ENCODE measurements at places on chromosomes 3 and 15. TPM values are rescaled to one million over a fixed set of nuclear protein-coding genes. Genes with fewer than 3 reads are reported as not detected.

- H3K27me3 ChIP-seq, result peaks cover 22% of the 10 kb centered on the region
- no peak overlapping the region for H3K4me3 ChIP-seq
- peaks cover 21% of the 10 kb centered on the region for H3K4me1 ChIP-seq
- no peaks in the 10 kb centered on the region for H3K36me3 ChIP-seq
- no peak overlapping the region for H3K27ac ChIP-seq
- no peak for DNase-seq
These were observed 1.6 kb upstream of the ACTC1 start for GRCh38 chr15:34796847-34797435.

HIGD2B gene
- total RNA-seq, result 0.22 TPM

DNA sequence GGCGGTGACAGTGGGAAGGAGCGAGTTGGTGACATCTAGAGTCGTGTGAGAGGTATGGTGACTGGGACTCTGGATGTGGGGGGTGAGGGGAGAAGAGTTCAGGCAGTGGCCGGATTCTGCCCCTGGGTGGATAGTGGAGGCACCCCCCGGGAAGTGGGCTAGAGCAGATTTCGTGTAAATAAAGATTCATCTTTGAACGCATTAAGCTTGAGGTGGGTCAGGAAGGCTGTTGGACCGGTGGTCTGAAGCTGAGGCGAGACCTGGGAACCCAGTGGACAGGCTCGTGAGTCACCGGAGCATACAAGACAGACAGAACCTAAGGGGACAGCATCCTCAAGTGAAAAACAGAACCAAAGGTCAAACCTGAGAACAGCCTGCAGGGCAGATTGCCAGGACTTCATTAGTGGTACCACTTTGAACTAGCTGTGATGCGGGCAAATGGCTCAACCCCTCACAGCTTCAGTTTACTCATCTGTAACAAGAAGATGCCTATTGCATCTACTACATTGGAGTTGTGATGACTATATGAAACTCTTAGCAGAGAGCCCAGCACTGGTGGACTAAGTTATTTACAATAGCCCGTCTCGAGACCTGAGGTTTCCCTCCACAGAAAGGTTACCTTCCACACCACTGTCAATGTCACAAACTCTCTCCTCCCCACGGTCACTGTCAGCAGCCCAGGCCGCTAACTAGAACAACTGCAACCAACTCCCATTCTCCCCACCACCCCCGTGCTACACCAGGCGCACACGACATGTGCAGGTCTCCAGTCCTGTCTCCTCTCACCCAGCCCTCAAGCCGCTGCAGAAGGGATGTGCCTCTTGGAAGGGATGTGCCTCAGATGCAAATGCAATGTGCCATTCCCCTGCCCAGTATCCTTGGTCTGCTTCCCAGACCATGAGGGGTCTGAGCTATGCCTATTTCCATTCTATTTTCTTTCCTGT, 901 bp upstream of the CLN6 start:
- H3K4me1 ChIP-seq, result peaks cover 43% of the 10 kb centered on the region
- peak overlapping the region; percentile 93 for H3K4me3 ChIP-seq
- H3K36me3 ChIP-seq, result peaks cover 16% of the 10 kb centered on the region

CLDN18 gene
- total RNA-seq, result 0.11 TPM

DNA sequence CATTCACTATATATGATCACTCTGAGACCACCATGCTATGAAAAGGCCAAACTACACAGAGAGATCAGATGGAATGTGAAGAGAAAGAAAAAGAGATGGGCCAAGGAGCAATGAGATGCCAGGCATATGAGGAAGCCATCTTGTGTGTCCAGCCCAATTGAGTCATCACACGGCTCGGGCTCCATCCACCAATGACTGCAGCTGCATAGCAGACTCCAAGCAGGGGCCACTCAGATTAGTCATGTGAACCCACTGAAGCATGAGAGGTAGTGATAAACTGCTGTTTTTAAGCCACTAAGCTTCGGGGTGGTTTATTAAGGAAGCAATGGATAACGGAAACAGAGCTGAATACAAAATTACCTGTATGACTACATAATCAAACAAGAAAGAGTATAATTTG, 185.9 kb downstream of the SUCLG2 start:
- DNase-seq, result no peak
- no peaks in the 10 kb centered on the region for H3K27me3 ChIP-seq
- H3K4me3 ChIP-seq, result no peak overlapping the region
- no peak overlapping the region for H3K27ac ChIP-seq
- no peaks in the 10 kb centered on the region for H3K36me3 ChIP-seq

- H3K4me1 ChIP-seq, result no peaks in the 10 kb centered on the region
- H3K4me3 ChIP-seq, result no peak overlapping the region
- H3K27ac ChIP-seq, result no peak overlapping the region
- no peak for DNase-seq
These were observed 100.2 kb downstream of the GHSR start for GRCh38 chr3:172347895-172348679.

GRCh38 chr3:130997289-130997688, 29.3 kb downstream of the ASTE1 start:
- H3K4me3 ChIP-seq, result no peak overlapping the region
- H3K4me1 ChIP-seq, result no peaks in the 10 kb centered on the region
- DNase-seq, result no peak
- H3K27me3 ChIP-seq, result no peaks in the 10 kb centered on the region
- H3K36me3 ChIP-seq, result peaks cover 46% of the 10 kb centered on the region

UROC1 gene
- total RNA-seq, result not detected

EHHADH gene
- total RNA-seq, result 5.5 TPM

GRCh38 chr3:107512108-107512507, 10.7 kb upstream of the BBX start:
- DNase-seq, result no peak
- H3K4me1 ChIP-seq, result no peaks in the 10 kb centered on the region
- no peak overlapping the region for H3K27ac ChIP-seq
- H3K36me3 ChIP-seq, result no peaks in the 10 kb centered on the region

LYZL4 gene
- not detected for total RNA-seq

GRCh38 chr3:112735926-112736325, 95.0 kb upstream of the CCDC80 start:
- DNase-seq, result no peak
- H3K4me3 ChIP-seq, result no peak overlapping the region
- no peaks in the 10 kb centered on the region for H3K36me3 ChIP-seq
- no peak overlapping the region for H3K27ac ChIP-seq

RCCD1 gene
- total RNA-seq, result 45.9 TPM

GRCh38 chr15:45657764-45658545, 23.1 kb downstream of the SQOR start:
- H3K4me1 ChIP-seq, result no peaks in the 10 kb centered on the region
- no peak overlapping the region for H3K4me3 ChIP-seq
- H3K36me3 ChIP-seq, result no peaks in the 10 kb centered on the region
- H3K27ac ChIP-seq, result no peak overlapping the region

EIF2B5 gene
- total RNA-seq, result 67.5 TPM

POLQ gene
- 8.8 TPM for total RNA-seq

ADCY5 gene
- total RNA-seq, result not detected

PLA2G4D gene
- total RNA-seq, result not detected

DNA sequence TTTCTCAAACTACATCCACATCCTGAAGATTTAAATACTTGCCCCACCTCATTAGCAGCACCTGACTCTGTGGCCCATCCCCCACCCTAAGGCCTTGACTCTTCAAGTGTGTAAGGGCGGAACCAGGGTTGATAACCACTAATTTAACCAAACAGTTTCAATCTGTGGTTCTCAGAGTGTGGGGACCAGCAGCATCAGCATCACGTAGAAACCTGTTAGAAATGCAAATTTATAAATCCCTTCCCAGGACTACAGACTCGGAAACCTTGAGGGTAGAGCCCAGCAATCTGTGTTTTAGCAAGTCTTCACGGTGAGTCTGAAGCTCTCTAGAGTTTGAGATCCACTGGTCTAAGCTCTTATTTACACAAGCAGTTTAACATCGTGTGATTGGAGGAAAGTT, 12.4 kb downstream of the GNB4 start:
- H3K36me3 ChIP-seq, result peaks cover 4% of the 10 kb centered on the region
- peak; percentile 29 for DNase-seq
- peaks cover 2% of the 10 kb centered on the region for H3K4me1 ChIP-seq
- H3K27ac ChIP-seq, result no peak overlapping the region
- no peaks in the 10 kb centered on the region for H3K27me3 ChIP-seq
- H3K4me3 ChIP-seq, result no peak overlapping the region

PRR23B gene
- total RNA-seq, result not detected

DNA sequence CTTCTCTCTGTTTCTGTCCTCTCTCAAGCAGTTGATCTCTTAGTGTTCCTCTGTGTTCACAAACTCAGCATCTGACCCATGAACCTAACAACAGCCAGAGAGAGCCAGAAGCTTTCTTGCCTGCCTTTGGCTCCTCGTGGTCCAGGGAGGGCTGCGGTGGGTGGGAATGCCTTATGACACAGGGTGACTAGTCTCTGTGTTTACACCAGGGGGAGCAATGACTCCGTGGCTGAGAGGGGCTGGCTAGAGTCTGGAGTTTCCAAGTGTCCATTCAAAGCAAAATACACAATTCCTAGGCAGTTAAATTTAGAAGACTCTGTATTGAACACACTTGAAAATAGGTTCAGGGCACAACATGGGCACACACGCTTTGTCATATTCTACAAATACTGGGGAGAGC, 370.0 kb upstream of the FRG2C start:
- H3K27me3 ChIP-seq, result no peaks in the 10 kb centered on the region
- H3K36me3 ChIP-seq, result no peaks in the 10 kb centered on the region
- H3K4me1 ChIP-seq, result no peaks in the 10 kb centered on the region
- peak; percentile 14 for DNase-seq
- no peak overlapping the region for H3K4me3 ChIP-seq

HRH1 gene
- total RNA-seq, result 0.04 TPM

DNAH1 gene
- 1.2 TPM for total RNA-seq

DNA sequence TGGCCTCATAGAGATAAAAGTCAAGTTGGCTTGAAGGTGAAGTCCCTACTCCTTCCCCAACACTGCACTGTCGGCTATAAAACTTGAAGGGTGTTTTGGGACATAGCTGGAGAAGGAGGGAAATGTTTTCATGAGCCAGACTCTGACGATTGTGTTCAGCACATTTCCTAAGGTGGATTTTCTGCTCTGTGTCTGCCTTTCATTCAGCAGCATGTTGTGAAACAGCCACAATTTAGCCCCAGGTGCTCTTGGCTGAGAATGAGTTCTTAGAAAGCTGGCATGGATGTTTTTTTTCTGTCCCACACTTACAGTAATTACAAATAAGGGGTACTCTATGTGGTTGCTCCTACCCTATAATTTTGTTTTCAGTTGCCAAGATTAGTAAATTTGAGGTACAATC, 492.4 kb downstream of the MCTP2 start:
- no peak overlapping the region for H3K4me3 ChIP-seq
- no peaks in the 10 kb centered on the region for H3K36me3 ChIP-seq
- no peak for DNase-seq
- H3K27me3 ChIP-seq, result peaks cover 2% of the 10 kb centered on the region

GOLGA6L10 gene
- total RNA-seq, result 2.2 TPM

GRCh38 chr3:180804916-180805315, 107.6 kb upstream of the FXR1 start:
- H3K36me3 ChIP-seq, result no peaks in the 10 kb centered on the region
- H3K4me1 ChIP-seq, result no peaks in the 10 kb centered on the region
- DNase-seq, result no peak
- no peaks in the 10 kb centered on the region for H3K27me3 ChIP-seq
- no peak overlapping the region for H3K27ac ChIP-seq
- no peak overlapping the region for H3K4me3 ChIP-seq

RLBP1 gene
- total RNA-seq, result not detected

- peaks cover 19% of the 10 kb centered on the region for H3K36me3 ChIP-seq
- H3K4me1 ChIP-seq, result peaks cover 3% of the 10 kb centered on the region
- DNase-seq, result no peak
- H3K27me3 ChIP-seq, result no peaks in the 10 kb centered on the region
- no peak overlapping the region for H3K4me3 ChIP-seq
These were observed 10.0 kb downstream of the FAM98B start for GRCh38 chr15:38463893-38464292.

TIPIN gene
- total RNA-seq, result 28.0 TPM

- no peak overlapping the region for H3K27ac ChIP-seq
- no peak overlapping the region for H3K4me3 ChIP-seq
- no peaks in the 10 kb centered on the region for H3K36me3 ChIP-seq
These were observed 19.1 kb upstream of the EIF1B start for GRCh38 chr3:40290396-40290795.

DNA sequence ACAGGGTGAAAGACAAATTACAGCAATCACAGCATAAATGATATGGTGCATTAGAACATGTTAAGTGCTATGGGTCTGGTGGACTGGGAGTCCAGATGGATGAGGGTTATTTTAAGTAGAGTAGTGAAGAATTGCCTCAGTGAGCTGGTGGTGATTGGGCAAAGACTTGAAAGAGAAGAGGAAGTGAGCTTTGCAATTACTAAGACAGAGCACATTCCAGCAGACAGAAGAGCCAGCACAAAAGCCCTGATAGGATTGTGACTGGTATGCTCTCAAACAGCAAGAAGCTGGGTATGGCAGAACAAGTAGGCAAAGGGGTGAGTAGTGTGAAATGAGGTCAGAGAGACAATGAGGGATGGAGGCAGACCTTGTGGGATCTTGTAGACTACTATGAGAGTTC, 2.1 kb upstream of the ACKR4 start:
- H3K27me3 ChIP-seq, result no peaks in the 10 kb centered on the region
- H3K27ac ChIP-seq, result no peak overlapping the region
- H3K4me3 ChIP-seq, result no peak overlapping the region
- H3K36me3 ChIP-seq, result no peaks in the 10 kb centered on the region
- no peaks in the 10 kb centered on the region for H3K4me1 ChIP-seq

HHLA2 gene
- not detected for total RNA-seq

PCBP4 gene
- total RNA-seq, result 4.7 TPM

GRCh38 chr15:72070817-72071447, 47.0 kb downstream of the MYO9A start:
- no peak overlapping the region for H3K27ac ChIP-seq
- H3K36me3 ChIP-seq, result no peaks in the 10 kb centered on the region
- DNase-seq, result no peak
- H3K4me1 ChIP-seq, result no peaks in the 10 kb centered on the region

GRCh38 chr3:106088304-106088703, 219.5 kb upstream of the CBLB start:
- H3K36me3 ChIP-seq, result no peaks in the 10 kb centered on the region
- H3K27ac ChIP-seq, result no peak overlapping the region
- no peaks in the 10 kb centered on the region for H3K4me1 ChIP-seq

GRAMD2A gene
- total RNA-seq, result not detected

DNA sequence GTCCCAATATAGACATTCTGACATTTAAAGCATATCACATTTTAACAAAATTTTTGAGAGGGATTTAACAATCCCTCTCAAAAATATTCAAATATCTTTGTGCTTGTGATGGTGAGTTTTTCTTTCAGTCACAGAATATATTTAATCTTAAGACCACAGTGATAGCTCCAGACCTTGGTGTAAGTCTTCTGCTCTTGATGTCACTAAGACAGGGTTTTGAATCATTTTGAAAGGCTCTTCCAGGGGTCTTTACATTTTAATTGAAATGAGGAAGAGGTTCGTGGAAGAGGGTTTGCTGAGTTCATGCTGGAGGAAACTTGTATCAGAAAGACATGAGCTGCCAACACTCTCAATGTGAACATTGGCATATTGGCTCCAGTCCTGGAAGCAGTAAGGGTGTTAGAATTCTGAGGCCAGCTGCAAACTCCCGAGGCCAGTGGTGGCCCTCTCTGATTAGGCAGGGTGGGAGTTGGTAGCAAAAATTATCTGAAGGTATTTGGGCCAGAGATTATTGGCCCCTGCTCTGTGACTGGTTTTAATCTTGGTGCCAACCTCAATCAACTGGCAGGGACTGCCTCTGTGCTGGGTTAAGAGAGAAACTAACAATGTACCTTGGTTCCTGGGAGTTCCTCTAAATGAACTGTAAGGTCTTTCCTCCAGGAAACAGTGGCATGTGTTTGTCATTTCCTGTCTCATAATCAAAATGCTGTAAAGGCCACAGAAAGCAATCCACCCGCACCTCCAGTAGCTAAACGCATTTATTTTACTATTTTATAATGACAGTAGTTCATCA, 5.3 kb downstream of the POU1F1 start:
- no peaks in the 10 kb centered on the region for H3K36me3 ChIP-seq
- no peak overlapping the region for H3K4me3 ChIP-seq
- H3K27me3 ChIP-seq, result no peaks in the 10 kb centered on the region
- H3K27ac ChIP-seq, result no peak overlapping the region
